ENCODE measurements at places on chromosomes 7 and 10. TPM values are rescaled to one million over a fixed set of nuclear protein-coding genes. Genes with fewer than 3 reads are reported as not detected.

The TAS2R3 gene
- total RNA-seq, result not detected

The ADARB2 gene
- total RNA-seq, result not detected

The PWWP2B gene
- total RNA-seq, result 41.5 TPM

The C10orf105 gene
- total RNA-seq, result not detected

The GRB10 gene
- 89.8 TPM for total RNA-seq

The FAM221A gene
- 5.6 TPM for total RNA-seq

The ZSCAN21 gene
- 4.7 TPM for total RNA-seq

The PDGFA gene
- total RNA-seq, result 16.1 TPM

The GNGT1 gene
- total RNA-seq, result not detected

The SPACDR gene
- 0.11 TPM for total RNA-seq

The IGFBP1 gene
- 1.5 TPM for total RNA-seq

The PTER gene
- total RNA-seq, result 6.6 TPM

The SFTPD gene
- not detected for total RNA-seq

The IFT22 gene
- 32.8 TPM for total RNA-seq

The MACC1 gene
- 12.0 TPM for total RNA-seq

The NPC1L1 gene
- 0.04 TPM for total RNA-seq

The CTNNA3 gene
- total RNA-seq, result 1.9 TPM

The SCART1 gene
- total RNA-seq, result 2.4 TPM

The ADAM22 gene
- 5.9 TPM for total RNA-seq

The C10orf90 gene
- 2.0 TPM for total RNA-seq

The SEMA3E gene
- total RNA-seq, result 5.9 TPM

The NUTM2A gene
- 0.18 TPM for total RNA-seq

The ZNF679 gene
- not detected for total RNA-seq

The AGAP9 gene
- total RNA-seq, result 5.6 TPM

The PTF1A gene
- not detected for total RNA-seq

The SLC39A12 gene
- not detected for total RNA-seq

The NPSR1 gene
- total RNA-seq, result not detected

The ARHGEF35 gene
- 10.8 TPM for total RNA-seq

The TMED4 gene
- 80.0 TPM for total RNA-seq

The FXYD4 gene
- not detected for total RNA-seq

The CALHM1 gene
- not detected for total RNA-seq

The ANKRD22 gene
- 6.2 TPM for total RNA-seq

The EGFR gene
- total RNA-seq, result 64.6 TPM

The RAPGEF5 gene
- 5.6 TPM for total RNA-seq

The SEMA3A gene
- 16.9 TPM for total RNA-seq

The OR6B1 gene
- total RNA-seq, result not detected

The KCND2 gene
- total RNA-seq, result 0.17 TPM

The CRHR2 gene
- not detected for total RNA-seq

The ORAI2 gene
- 21.5 TPM for total RNA-seq

The SEPTIN7 gene
- 121 TPM for total RNA-seq

The LIPK gene
- total RNA-seq, result not detected
